ENCODE measurements at places on chromosomes 3 and 15. TPM values are rescaled to one million over a fixed set of nuclear protein-coding genes. Genes with fewer than 3 reads are reported as not detected.

Gene ROPN1B
- total RNA-seq = not detected

Gene CYP1A2
- total RNA-seq = not detected

Gene FAM107A
- not detected for total RNA-seq

Gene ZNF501
- total RNA-seq = 1.7 TPM

Gene LTK
- total RNA-seq = 0.35 TPM

Gene UACA
- total RNA-seq = 10.8 TPM

Gene GXYLT2
- total RNA-seq = 10.7 TPM

Gene TAMM41
- total RNA-seq = 20.1 TPM

Gene GHSR
- total RNA-seq = not detected

Gene FBXW12
- total RNA-seq = not detected

Gene PCBP4
- 52.3 TPM for total RNA-seq

Gene KIF7
- total RNA-seq = 1.9 TPM

Gene OR5H6
- total RNA-seq = not detected

Gene ANKRD63
- not detected for total RNA-seq

Gene NGRN
- total RNA-seq = 63.5 TPM

Gene SLC15A2
- 3.0 TPM for total RNA-seq

Gene IL5RA
- not detected for total RNA-seq

Gene LRRC31
- not detected for total RNA-seq

Gene OXTR
- total RNA-seq = 0.65 TPM

Gene LIPH
- total RNA-seq = 9.6 TPM

Gene LRRK1
- 7.0 TPM for total RNA-seq

Gene OR5K2
- total RNA-seq = not detected

Gene AP3B2
- not detected for total RNA-seq

Gene AGBL1
- total RNA-seq = not detected

Gene LRRIQ4
- not detected for total RNA-seq

Gene SLC4A7
- total RNA-seq = 65.2 TPM

Gene GPR62
- total RNA-seq = not detected

Gene SERP1
- 191 TPM for total RNA-seq

Gene ZMAT3
- total RNA-seq = 12.8 TPM

Gene CADM2
- 0.14 TPM for total RNA-seq

Gene SCN11A
- not detected for total RNA-seq

Gene MAGEL2
- not detected for total RNA-seq

Gene HIGD2B
- not detected for total RNA-seq

Gene UQCC5
- total RNA-seq = 14.2 TPM

Gene HTD2
- 4.2 TPM for total RNA-seq

Gene CADPS
- total RNA-seq = not detected

Gene ISL2
- 0.14 TPM for total RNA-seq

Gene EOMES
- total RNA-seq = not detected

Gene CLDN11
- total RNA-seq = 3.0 TPM

Gene TRAT1
- total RNA-seq = not detected

Gene DNAH12
- total RNA-seq = not detected

Gene ACP3
- 4.4 TPM for total RNA-seq

Gene CCRL2
- total RNA-seq = not detected

Gene SMARCC1
- total RNA-seq = 38.0 TPM

Gene CMTM8
- 7.8 TPM for total RNA-seq

Gene SPINT1
- total RNA-seq = 346 TPM

Gene COL6A5
- total RNA-seq = not detected

Gene SLC9C1
- not detected for total RNA-seq

Gene DUOX1
- total RNA-seq = 59.4 TPM

Gene MASP1
- not detected for total RNA-seq

Gene SLC9A9
- total RNA-seq = 4.2 TPM

Gene GADL1
- not detected for total RNA-seq

Gene CTXND1
- not detected for total RNA-seq

Gene TGM4
- total RNA-seq = 0.33 TPM

Gene CCR2
- not detected for total RNA-seq

Gene ROBO1
- total RNA-seq = 19.7 TPM

Gene MUC13
- not detected for total RNA-seq

Gene PLCH1
- 0.49 TPM for total RNA-seq

Gene TMEM40
- 61.0 TPM for total RNA-seq

Gene ALDH1L1
- total RNA-seq = 2.9 TPM
